ENCODE measurements at places on chromosomes 3 and 15.

GRCh38 chr3:180825964-180826363, 86.5 kb upstream of the FXR1 start:
- DNase-seq, result no peak

GRCh38 chr15:49145651-49146609, 9.5 kb downstream of the COPS2 start:
- no peak for DNase-seq

DNA sequence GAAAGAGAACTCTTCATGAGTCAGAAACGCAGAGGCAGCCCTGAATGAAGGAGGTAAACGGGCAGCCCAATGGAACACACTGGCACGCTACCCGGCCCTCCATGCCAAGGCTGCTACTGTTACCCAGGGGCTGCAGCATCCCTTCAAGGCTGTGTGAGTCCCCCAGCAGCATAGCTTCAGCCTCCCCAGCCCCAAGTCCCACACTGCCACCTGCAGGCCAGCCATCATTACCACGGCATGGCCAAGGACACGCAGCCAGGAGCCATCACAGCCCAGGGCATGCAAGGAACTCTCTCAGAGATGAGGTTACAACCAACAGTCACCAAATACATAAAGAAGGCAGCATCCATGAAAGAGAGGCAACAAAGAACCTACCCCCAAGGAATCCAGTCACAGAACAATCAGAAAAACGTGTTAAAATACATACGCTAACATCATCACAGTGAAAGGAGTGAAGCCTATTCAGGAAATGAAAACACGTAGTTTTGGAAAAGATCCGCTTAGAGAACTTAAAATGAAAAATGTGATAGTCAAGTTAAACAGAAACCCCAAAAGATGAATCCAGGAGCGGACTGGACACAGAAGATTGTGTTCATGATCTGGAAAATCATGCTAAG, 22.4 kb downstream of the PLA2G4F start:
- peak; percentile 8 for DNase-seq

DNA sequence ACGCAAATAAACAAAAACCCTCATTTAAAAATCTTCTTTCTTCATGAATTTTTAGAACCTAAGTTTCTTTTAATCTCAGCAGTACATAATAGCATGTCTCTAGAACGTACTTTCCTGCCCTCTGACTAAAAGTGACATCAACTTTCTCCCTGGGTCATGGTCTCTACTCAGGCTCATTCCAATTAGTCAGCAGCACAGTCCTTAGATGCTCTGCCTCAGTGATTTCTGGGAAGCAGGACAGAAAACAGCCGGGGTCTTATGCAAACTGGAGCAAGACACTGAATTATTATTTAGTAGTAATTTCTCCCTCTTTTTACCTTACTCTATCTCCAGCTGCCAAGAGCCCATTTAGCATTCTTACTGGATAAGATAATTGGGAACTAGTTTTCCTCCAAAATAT, 365.2 kb downstream of the TUSC7 start:
- DNase-seq, result no peak

GRCh38 chr3:12458901-12459300, 25.4 kb upstream of the TSEN2 start:
- no peak for DNase-seq

DNA sequence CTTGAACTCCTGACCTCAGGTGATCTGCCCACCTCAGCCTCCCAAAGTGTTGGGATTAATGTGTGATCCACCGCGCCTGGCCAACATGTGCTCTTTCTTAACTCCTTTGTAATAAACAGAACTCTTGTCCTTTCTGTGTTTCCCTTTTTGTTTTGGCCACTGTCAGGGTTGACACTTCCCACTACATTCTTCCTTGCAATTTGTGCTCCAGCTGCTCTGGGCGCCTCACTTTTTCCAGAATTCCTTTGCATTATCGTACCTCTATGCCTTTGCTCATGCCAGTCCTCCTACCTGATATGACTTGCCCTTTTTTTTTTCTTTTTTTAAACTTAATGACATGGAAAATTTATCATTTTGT, 38.8 kb upstream of the SMAD3 start:
- DNase-seq, result no peak

- DNase-seq, result no peak
Observed at GRCh38 chr15:65824941-65825544, 33.0 kb upstream of the DENND4A start.

- no peak for DNase-seq
Observed at GRCh38 chr3:45123581-45124269, 22.5 kb downstream of the CDCP1 start.

- DNase-seq, result no peak
Observed at GRCh38 chr3:178456621-178457285, 79.5 kb upstream of the KCNMB2 start.

DNA sequence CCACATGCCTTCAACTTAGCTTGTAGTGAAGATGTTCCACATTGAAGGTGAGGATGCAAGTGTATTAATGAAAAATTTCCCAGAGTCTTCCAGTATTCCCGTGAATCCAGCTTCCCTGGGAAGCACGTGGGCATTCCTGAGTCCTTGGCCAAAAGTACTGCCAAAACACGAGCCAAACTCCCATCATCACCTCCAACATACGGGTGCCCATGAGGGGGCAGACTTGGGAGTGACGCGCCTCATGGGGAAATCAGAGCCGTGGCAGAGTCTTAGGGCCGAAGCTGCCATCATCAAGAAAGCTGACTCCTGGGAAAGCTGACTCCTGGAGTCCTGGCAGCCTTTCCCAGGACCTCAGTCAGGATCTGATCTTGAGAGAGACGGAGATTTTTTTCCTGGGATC, 20.1 kb upstream of the TM2D3 start:
- DNase-seq, result no peak

DNA sequence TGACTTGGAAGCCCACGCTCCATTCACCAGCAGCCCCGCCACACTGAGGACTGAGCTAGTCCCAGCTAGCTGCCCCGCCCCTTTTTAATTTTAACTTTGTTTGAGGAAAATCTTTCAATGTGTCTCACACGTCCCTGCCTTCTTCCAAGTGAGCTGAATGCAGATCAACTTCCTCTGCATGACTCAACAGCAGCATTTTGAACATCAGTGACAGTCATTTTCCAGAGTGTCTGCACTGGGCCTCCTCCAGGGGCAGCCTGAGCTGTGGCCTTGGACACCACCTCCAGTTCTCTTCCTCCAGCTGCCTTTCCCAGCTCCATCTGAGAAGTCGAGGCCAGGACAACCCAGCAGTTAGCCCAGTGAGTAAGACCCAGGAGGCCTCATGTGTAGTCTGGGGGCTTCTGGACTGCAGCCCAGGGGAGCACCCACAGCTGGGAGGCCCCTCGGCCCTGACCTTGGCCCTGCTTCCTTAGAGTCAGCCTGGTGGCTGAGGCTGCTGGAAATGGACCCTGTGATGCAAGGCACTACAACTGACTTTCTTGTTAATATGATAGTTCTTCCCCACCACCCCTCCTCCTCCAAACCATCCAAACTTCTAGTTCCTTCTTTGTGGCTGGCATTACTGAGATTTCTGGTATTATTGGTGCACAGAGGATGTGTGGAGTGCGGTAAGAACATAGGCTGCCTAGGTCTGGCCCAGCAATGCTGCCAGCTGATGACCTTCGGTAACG, 21.4 kb upstream of the ESYT3 start:
- no peak for DNase-seq

DNA sequence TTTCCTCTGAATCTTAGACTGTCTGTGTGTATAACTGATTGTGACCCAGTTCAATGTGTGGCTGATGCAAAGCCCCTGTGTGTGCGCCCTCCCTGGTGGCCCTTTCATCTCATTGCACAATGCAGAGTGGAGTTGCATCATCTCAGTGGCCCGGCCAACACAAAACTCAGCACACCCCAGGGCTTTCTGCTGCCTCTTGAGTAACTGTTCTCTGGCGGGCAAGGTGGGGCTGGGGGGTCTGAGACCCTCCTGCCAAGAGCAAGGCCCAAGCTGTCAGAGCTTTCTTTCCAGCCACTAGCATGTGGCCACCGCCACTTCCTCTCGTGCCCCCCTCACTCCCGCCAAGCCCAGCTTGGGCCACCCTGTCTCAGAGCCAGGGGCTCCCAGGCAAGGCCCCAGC, 80.7 kb upstream of the ALDH1L1 start:
- DNase-seq, result no peak

DNA sequence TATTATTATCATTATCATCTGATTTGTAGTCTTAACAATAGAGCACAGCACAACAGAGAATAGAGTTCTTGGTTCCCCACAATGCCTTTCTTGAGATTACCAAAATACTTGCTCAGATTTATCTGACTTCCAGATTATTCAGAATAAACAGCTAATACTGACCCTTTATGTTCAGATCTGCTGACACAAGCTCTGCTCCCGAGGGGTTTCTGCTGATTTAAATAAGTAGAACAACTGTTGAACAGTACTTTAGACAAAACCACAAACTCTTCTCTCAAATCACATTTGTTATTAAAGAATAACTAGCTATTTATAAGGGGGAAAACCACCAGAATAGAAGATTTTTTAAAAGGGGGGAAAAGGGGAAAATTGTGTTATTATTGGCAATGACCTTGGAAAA, 380.2 kb upstream of the ATP11B start:
- no peak for DNase-seq

GRCh38 chr3:48467473-48468267, 21.1 kb downstream of the ATRIP start:
- DNase-seq, result no peak

DNA sequence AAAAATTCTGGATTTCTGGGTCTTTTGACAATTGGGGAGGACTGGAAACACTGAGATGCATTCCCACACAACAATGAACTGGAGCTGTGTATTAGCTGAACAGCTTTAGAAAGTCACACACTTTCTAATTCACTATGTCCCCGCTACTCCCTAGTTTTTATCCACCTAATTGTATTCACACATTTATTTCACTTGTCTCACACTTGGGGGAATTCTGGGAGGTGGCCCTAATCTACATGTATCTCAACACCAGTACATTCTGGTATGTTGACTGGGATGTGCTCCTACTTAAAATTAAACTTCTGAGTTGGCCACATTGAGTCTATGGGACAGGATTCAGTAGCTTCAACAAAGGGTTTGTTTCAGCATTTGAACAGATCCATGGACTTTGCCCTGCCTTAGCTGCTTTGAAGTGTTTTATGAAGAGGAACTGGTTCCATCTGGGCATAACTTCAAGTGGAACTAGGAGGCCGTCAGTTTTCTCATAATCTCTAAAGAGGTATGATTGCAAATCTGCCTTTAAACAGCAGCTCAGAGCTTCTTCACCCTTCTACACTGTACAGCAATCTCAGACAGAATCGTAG, 106.5 kb upstream of the CMC1 start:
- DNase-seq, result no peak

GRCh38 chr3:152466784-152467183, 198.1 kb downstream of the MBNL1 start:
- DNase-seq, result no peak

DNA sequence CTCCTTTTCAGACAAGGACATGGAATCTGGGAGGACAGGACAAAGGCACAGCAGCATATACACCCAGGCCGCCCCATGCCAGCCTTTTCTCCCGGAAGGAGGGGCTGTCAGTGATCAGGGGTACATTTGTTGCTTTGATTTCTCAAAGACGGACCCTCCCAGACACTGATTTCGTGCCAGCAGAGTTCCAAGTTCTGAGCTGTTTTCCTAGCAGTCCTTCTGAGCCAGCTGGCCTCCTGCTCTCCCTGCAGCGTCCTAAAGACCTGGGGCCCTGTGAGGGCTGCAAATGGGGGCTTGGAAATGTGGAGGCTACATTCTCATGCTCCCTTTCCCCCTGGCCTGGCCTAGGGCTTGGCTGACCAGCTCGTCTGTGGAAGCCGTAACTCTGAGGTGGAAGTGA, 22.3 kb downstream of the CTSH start:
- no peak for DNase-seq

GRCh38 chr3:69724722-69725435, 14.4 kb upstream of the MITF start:
- DNase-seq, result no peak

DNA sequence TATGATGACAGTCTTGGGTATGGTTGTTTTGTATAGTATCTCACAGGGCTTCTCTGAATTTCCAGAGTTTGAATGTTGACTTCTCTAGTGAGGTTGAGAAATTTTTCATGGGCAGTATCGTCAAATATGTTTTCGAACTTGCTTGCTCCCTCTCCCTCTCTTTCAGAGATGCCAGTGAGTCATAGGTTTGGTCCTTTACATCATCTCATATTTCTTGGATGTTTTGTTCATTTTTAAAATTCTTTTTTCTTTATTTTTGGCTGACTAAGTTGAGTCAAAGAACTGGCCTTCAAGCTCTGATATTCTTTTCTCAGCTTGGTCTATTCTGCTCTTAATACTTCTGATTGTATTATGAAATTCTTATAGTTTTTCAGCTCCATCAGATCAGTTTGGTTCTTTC, 282.3 kb upstream of the NECTIN3 start:
- no peak for DNase-seq
